Aorta (tissue), 5 donors: ENCODE measurements at places on chromosomes 1 and 21.
A peak's percentile ranks its signal among the peaks of the same experiment; 100 is the strongest.

- DNase-seq: no peak
Measured at GRCh38 chr1:197944485-197944884, 27.3 kb downstream of the LHX9 start.

DNA sequence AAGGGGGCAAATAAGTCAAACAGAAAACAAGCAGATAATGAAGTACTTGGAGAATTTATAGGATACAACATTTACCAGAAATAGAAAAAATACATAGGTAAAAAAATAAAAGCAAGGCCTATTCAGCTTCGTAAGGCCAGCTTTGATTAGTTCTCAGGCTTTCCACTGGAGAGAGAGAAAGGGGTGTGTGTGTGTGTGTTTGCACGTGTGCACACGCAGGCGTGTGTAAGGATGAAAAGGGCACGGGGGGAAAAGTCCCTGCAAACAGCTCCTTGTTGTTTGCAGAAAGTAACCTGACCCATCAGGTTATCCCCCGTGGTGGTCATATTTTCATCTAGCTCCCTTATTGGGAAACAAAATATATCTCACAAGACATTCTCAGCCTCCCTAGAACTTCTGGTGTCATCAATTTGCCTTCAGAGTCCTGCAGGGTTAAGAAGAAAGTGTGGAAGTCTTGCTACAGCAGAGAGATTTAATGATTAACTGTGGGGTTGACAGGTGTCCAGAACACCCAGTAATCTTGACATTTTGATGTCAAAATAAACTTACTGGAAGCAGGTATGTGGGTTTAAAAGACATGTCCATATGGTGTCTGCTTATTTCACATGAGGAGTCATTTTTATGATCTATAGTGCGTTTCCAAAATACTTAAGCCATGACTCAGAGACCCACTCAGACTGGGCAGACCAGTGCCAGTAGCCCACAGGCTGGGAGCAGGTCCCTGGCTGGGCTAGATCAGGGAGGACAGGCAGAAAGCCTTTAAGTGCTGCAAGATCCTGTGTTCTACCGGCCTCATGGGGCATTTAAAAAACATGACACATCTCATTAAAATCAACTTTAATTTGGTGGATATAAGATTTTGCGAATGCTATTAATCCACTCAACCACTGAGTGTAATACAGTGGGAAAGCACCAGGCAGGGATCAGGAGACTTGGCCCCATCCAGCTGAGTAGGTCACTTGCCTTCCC lies 487.6 kb upstream of the CAMK1G start:
- no peak for DNase-seq

- no peak for DNase-seq
Measured at GRCh38 chr1:203404546-203404945, 53.6 kb upstream of the FMOD start.

DNA sequence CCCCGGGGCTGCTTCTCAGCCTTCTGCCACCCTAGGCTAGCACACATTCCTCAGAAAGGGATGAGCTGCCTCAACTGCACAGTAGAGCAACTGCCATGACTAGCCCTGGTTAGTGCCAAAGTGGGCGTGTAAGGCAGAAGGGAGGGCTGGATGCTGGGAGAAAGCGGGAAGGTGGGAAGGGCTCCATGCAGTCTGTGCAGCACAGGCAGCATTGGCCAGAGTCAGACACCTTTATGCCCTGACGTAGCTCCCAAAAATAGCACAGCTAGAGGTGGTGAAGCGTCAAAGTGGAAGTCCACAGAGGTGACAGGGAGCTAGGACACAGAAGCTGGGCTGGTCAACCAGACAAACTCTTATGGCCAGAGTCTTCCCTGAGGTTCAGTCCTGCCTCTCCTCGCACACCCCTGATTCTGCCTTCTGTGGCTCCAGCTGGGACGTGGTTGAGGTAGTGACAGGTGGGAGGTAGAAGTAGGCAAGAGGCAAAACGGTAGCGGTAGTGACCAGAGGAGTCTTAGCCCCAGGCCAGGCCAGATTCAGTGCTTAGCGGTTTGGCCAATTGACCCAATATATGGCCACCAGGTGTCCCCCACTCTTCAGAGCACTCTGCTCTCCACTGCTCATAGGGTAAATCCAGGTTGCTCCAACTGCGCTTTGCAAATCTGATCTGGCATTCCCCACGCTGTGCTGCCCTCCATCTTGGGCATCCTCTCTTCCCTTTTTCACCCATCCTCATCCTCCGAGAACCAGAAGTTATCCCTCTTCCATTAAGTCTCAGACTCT lies 45.6 kb downstream of the DDX20 start:
- no peak for DNase-seq

GRCh38 chr1:32702599-32703478 lies at the start of gene SYNC:
Gene SYNC, minus strand, starts transcription at chr1:32702770. Its CDS starts 110 bp downstream, at chr1:32702660.
- DNase-seq: peak; percentile 93

GRCh38 chr1:86633921-86634320 lies 70.5 kb upstream of the SH3GLB1 start:
- no peak for DNase-seq

GRCh38 chr1:47498551-47498950 lies 60.7 kb downstream of the FOXD2 start:
- no peak for DNase-seq

GRCh38 chr1:110258734-110259133 lies 48.6 kb downstream of the KCNC4 start:
- DNase-seq: no peak

DNA sequence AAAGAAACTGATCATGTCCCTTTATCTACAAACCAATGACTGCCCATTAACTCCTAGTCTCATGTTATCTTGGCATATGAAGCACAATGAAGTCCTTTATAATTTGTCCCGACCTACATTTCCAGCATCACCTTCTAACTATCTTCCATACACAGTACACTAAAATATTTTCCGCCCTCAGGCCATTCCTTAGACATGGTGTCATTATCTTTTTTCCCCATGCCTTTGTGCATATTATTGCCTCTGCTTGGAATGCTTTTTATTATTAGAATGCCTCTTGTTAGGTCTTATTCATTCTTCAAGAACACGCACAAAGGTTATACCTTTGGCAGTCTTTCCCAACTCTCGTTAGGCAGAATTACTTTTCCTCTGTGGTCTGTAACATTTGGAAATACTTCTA lies 39.6 kb downstream of the ATG4C start:
- DNase-seq: no peak

GRCh38 chr1:20229171-20229570 lies 42.9 kb upstream of the PLA2G2C start:
- no peak for DNase-seq

GRCh38 chr1:58798910-58799442 lies 15.1 kb upstream of the JUN start:
- DNase-seq: no peak

GRCh38 chr1:162144853-162145252 lies 75.4 kb downstream of the NOS1AP start:
- no peak for DNase-seq

DNA sequence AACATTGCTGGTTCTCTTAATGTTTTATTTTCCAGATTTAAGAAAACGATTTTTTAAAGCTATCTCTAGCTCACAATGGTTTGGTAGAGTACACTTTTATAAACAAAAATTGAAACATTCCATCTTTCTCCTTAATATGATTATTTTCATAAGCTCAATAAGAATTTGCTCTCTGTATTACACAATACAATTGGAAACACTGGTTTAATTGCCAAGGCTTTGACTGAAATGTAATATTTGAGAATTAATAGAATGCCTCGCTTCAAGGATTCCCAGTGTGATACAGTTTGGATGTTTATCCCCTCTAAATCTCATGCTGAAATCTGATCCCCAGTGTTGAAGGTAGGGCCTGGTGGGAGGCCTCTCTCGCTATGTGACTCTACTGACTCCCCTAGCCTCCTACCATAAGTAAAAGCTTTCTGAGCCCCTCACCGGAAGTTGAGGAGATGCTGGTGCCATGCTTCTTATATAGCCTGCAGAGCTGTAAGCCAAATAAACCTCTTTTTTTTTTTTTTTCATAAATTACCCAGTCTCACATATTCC lies 67.4 kb downstream of the DDAH1 start:
- DNase-seq: no peak

GRCh38 chr1:214857716-214858115 lies 224.8 kb upstream of the KCNK2 start:
- no peak for DNase-seq

GRCh38 chr1:99082366-99082765 lies 77.7 kb upstream of the PLPPR5 start:
- DNase-seq: no peak

DNA sequence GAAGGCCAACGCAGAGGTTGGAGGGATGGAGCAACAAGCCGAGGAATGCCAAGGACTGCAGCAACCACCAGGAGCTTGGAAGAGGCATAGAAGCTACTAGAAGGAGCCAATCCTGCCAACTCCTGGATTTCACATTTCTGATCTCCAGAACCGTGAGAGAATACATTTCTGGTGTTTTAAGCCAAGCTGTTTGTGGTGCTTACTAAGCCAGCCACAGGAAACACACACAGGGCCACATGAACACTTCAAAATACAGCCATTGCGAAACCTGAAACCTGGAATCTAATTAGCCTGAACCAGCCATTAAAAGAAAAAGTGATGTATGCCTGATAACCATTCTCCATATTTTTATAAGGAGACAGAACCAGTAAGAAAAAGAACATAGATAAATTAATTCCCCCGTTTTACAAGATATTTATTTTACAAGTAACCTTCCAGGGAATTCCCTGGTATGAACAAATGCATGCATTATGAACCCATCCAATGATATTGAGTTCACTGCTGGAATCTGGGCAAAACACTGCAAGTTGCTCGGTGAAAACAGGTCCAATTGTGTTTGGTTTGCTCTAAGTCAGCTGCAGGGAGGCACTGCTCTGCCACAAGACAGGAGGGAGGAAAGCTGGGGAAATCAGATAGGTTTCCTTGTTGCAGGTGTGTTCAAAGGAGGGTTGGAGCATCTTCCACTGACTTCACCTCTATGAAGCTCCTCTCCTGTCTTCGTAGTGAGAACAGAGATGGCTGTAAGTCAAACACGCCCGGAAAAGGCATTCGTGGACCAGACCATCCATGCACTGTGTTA lies 70.2 kb downstream of the ETS2 start:
- DNase-seq: no peak

- DNase-seq: no peak
Measured at GRCh38 chr1:184036517-184036949, 995 bp downstream of the COLGALT2 start.

DNA sequence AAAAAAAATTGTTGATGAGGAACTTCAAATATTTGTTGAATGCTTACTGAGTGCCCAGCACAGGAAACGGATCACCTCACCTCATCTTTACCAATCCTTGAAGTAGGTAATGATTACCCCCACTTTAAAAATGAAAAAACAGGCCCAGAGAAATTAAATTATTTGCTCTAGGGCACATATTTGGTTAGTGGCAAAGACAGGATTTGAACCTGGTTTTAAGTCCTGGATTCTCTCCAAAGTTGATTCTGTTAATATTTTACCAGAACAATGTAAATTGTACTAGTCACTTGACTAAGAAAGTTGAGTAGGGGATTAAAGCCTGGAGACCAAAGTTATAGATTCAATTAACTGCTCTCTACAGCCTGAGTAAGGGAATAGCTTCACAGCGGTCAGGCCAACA lies 97.9 kb downstream of the GIPC2 start:
- no peak for DNase-seq

DNA sequence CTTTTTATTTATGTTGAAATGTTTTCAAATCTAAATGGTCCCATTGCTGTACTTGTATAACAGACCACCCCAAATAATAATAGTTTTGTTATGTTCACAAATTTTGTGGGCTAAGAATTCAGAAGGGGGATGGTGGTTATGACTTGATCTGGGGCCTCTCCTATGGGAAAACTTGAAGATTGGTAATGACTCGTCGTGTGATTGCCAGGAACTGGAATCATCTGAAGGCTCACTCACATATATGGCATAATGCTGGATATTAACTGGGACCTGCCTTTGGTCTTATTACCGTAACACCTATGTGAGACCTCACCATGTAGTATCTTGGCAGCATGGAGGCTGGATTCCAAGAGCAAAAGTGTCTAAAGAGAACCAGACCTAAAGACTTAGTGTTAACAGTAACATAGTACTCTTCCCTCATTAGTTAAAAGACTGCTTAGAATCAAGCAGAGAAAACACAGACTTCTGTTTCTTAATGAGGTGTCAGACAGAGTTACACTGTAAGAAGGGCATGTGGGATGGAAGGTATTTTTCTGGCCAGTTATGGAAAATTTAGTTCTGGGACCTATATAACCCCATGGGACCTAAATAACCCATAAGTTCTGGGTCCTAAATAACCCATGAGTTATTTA lies 11.9 kb downstream of the LYPLAL1 start:
- no peak for DNase-seq

DNA sequence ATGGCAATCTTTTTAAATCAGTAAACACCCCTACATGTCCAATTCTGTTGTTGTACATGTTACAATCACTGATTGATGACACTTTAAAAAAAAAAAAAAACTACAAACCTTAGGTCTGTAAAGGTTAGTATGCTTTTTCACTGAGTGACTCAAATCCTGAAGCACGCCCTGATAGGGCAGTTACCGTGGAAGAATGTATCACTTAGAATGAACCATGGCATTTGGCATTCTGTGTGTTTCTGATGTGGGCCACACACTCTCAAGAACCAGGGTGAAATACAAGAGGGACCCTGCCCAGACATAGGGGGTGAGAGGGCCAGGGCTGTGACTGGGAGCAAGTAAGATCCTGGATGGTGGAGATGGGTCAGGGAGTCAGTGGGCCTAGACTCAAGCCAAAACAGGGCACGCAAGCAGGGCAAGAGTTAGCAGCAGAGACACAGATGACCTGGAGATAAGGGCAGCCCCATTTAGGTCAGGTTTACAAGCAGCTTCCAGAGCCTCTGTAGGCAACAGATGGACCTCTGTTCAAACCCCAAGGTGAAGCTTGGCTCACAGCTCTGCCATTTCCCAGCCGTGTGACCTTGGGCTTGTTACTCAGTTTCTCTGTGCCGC lies 47.6 kb upstream of the DMRTB1 start:
- DNase-seq: no peak

DNA sequence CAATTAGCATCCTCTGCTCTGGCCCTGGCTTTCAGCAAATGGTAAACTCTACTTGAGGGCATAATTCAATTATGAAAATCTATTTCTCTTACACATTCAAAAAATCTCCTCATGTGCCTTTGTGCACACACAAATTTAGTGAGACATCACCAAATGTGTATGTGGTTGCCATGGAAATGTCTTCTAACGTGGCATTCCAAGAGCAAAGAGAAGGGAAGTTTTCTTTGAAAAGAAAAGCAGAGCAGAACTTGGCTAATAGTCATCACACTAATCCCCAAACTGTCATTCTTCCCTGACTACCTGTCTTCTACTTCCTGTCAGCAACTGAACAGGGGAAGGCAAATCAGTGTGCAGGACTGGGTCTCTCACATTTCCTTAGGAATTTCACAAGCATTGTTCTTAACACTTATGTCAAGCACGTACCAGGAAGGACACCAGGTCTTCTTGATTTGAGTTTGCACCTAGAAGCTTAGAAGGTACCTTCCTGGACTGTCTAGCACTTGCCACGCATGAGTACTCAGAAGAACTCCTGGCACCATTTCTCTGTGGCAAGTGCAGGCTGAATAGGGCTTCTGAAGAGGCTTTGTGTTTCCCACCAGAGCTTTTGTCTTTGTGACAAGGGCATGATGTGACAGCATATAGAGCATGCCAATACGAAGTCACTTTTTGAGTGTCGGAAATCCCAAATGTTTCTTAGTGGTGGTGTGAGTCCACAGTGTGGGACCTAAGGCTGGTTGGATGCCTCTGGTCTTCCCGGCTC lies 32.3 kb downstream of the MAN1C1 start:
- DNase-seq: no peak
